Left cardiac atrium (tissue), 4 donors: ENCODE measurements at places on chromosomes 6 and 20. TPM values are rescaled to one million over a fixed set of nuclear protein-coding genes. Genes with fewer than 3 reads are reported as not detected.

- DNase-seq = no peak
These were observed 5.8 kb downstream of the VAPB start for GRCh38 chr20:58394801-58395200.

GRCh38 chr6:152204591-152204990, 397.1 kb downstream of the ESR1 start:
- DNase-seq = no peak

- DNase-seq = peak; percentile 85
These were observed 23.7 kb downstream of the HLA-A start for GRCh38 chr6:29965873-29966601.

DNA sequence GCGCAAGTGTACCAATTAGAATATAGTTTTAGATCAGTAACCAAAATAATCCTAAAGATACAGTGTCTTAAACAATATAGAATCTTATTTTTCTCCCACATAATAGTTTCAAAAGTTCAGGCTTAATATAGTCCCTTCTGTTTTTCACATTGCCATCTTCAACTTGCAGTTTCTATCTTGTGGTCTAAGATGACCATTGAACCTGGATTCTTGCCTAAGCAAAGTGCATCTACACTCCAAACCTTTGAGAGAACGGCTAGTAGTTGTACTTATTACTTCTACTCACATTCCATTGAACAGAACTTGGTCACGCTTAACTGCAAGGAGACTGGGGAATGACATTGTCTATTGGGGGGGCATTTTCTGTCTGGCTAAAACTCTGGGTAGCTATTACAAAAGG, 373.0 kb downstream of the LMBRD1 start:
- DNase-seq = no peak

- DNase-seq = no peak
These were observed 392.0 kb downstream of the SYNE1 start for GRCh38 chr6:152244998-152245630.

- no peak for DNase-seq
These were observed 1421.7 kb downstream of the GRIK2 start for GRCh38 chr6:102815207-102815606.

- no peak for DNase-seq
These were observed 240.5 kb downstream of the ERMARD start for GRCh38 chr6:169991913-169992312.

DNA sequence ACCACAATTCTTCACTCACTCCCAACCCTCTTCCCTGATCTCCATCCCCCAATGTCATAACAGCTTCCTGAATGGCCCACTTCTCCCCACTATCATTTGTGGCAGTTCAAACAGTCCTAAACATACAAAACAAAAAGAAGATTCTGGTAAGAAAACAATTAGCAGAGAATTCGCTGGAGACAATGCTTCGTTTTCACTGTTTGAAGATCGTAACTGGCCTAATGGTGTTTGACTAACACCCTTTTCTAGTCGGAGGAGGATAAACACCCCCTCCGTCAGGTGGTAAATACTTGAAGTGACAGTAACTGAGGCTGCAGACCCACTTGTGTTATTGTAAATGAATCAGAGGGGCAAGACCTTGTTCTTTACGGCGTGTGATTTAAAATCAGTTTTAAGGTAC, 3.8 kb downstream of the EYA2 start:
- no peak for DNase-seq

DNA sequence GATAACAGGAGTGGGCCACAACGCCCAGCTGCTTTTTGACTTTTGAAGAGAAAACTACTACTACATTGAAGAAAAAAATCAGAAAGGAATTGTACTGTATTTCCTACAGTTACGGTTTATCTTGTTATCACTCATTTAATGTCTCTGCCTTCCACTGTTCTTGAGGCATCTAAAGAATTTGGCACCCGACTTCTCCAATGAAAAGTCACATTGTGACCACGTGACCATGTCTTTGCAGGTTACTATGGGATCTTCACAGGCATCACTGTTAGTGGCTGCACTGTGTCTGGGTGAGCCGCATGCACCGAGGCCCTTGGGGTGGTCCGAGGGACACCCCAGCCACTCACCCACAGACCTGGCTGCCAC, 26.8 kb downstream of the RRBP1 start:
- DNase-seq = peak; percentile 14

DNA sequence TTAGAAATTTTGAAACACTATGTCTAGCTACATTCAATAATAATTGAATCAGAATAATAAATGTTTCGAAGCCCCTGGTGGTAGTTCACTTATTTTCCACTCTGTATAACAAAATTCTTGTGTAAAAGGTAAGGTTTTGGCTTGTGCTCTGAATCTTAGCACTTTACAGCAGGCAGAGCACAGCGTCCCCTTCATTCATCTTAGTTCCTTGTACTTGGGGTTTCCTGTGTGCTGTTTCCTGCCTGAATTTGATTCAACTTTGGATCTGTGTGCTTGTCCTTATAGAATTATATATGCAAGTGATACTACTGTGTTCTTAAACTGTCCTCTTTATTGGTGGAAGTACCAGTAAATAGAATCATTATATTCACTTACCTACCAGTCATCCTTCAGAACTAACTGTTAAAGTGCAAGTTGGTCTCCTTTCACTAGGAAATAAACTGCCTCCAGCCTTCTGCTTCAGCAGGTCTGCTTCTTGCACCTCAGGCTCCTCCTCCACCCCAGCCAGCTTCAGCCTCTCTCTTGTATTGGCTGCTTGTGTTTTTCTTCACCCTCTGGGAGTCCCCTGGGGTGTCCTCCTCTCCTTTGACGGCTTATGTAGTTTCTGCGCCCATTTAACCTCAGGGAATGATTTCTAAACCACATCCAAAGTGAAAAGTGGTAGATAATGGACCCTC, 28.8 kb upstream of the TULP4 start:
- DNase-seq = no peak

Gene KCNK5
- total RNA-seq = 1.2 TPM

Gene DOK5
- 10.9 TPM for total RNA-seq
